ENCODE measurements at places on chromosomes 1 and 21.

DNA sequence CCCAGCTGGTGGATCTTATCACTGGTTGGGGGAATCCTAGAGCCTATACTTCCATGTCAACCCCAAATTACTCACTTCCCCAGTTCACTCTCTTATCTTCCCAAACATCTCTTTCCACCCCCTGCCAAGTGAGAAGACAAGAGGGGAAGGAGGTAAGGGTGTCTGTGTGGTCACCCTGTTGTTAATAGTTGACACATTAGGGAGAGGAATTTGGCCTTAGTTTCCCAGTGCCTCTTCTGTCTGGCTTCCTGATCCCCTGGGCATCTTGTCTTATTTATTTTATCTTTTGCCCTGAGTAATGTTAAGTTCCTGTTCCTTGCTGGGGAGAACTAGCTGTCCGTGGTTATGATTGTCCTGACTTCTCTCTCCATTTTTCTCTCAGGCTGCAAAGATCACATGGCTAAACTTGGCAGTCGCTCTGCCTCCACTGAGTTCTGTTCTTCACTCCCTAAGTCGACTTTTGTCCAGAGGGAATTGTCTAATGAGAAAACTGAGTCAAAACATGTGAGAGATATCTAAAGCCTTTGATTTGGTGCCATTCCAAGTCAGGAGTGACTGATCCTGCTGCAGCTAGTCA lies 157.1 kb upstream of the SYT6 start:
- DNase-seq: no peak

- peak; percentile 73 for DNase-seq
These were observed 1660.8 kb downstream of the PLA2G4A start for GRCh38 chr1:188489336-188490112.

DNA sequence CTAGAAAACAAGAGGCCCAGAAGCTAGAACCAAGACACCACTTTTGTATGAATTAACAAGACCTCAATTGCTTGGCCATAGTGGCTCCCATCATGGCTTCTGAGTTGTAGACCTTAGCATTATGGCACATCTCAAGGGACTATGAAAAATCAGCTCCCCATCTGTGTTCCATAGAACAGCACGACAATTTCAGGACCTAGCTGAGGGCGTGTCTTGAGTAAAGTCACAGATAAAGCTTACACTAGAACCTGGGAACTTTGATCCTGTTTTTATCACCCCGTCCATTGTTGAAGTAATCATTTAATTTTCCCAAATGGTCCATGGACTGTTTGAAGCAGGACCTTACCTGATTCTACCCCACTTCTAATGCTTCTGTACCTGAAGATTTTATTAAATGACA lies 44.8 kb downstream of the RUNX1 start:
- no peak for DNase-seq

GRCh38 chr1:44798481-44799365 lies 1.5 kb upstream of the PLK3 start:
- DNase-seq: no peak

GRCh38 chr1:218163371-218163770 lies 121.7 kb upstream of the RRP15 start:
- no peak for DNase-seq

Data from RKO (cell line).